ENCODE measurements at places on chromosomes 13 and 19.

- no peak for DNase-seq
Observed at GRCh38 chr13:50636007-50636704, 207.3 kb downstream of the DLEU7 start.

GRCh38 chr13:60402022-60402421 is 5.0 kb downstream of the TDRD3 start:
- DNase-seq: peak; percentile 22

DNA sequence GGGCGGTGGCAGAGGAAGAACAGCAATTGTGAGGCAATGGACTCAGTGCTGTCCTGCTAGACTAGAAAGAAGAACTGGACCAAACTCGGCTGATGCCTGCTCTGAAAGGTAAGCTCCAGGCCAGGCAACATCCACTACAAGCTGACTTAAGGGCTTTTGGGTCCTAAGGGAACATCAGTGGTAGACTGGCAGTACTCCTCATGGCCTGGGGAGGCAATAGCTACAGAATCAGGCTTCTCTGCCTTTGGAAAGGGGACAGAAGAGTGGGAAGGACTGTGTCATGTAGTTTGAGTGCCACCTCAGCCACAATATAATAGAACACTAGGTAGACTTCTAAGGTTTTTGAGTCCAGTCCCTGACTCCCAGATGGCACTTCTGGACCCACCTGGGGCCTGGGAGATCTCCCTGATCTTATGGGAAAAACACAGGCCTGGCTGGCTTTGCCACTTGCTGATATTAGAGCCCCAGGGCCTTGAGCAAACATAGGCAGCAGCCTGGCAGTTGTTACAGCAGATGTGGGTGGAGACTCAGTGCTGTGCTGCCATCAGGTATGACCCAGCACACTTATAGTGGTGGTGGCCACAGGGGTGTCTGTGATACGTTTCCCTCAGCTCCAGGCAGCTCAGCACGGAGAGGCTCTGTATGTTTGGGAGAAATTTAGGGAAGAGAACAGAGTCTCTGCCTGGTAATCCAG is 9.2 kb upstream of the CLC start:
- peak; percentile 29 for DNase-seq

- DNase-seq: no peak
Observed at GRCh38 chr19:31290931-31291590, 58.2 kb downstream of the TSHZ3 start.

DNA sequence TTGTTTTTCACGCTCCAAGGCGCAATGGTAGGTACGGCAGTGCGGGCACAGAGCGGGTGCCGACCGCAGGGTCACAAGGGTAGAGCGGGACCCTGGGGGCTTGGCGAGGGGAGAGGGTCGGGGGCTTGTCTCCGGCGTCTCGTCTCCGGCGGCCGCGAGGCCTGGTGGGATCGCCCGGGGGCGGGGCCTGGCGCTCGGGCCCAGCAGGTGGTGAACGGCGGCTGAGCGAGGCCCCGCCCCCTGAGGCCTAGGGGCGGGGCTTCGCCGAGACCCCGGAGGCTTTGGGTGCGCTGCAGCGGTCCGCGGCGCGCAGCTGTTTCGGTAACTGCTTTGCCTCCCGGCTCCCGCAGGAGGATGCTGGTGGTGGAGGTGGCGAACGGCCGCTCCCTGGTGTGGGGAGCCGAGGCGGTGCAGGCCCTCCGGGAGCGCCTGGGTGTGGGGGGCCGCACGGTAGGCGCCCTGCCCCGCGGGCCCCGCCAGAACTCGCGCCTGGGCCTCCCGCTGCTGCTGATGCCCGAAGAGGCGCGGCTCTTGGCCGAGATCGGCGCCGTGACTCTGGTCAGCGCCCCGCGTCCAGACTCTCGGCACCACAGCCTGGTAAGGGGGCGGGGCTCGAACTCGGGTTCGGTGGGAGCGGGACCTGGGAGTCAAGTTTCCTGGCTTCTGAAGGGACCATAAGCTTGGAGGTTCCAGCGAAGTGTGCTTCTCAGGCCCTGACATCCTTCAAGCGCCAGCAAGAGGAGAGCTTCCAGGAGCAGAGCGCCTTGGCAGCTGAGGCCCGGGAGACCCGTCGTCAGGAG is at the start of gene TSEN34:
TSEN34 (plus strand) TSS at position 298 of the 800 bp plus-strand sequence; CDS start at position 355, 57 bp downstream.
- DNase-seq: peak; percentile 84

DNA sequence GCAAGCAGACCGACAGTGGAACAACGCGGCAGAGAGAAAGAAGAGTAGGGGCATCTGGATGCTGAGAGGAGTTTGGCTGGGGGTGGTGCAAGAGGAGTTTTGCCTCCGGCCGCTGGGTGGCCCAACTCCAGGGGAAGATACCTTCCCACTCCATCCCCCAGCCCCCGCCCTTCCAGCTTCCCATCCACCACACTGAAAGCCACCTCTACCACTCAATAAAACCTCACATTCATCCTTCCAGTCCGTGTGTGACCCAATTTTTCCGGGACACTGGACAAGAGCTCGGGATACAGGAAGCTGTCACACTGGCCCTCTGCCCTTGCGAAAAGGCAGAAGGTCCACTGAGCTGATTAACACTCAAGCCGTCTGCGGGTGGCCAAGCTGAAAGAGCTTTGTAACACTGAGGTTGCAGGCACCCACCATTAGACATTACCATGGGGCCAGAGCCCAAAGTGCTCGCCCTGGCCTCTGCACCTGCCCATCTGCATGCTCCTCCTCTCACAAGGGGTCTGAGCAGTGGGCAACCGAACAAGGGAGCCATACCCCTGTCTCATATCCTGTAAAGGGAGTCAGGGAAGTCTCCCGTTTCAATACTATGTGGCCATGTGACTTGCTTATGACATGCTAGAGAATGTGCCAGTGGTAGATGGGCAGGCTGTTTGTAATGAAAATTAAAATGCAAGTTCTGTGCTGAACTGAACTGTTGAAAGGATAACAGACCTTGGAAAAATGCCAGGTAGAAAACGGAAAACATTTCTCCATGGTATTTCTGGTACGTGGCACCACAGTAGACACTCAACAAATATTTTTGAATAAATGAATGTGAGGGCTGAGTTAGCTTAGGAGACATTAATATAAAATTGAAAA is 205.1 kb upstream of the STARD13 start:
- DNase-seq: no peak

DNA sequence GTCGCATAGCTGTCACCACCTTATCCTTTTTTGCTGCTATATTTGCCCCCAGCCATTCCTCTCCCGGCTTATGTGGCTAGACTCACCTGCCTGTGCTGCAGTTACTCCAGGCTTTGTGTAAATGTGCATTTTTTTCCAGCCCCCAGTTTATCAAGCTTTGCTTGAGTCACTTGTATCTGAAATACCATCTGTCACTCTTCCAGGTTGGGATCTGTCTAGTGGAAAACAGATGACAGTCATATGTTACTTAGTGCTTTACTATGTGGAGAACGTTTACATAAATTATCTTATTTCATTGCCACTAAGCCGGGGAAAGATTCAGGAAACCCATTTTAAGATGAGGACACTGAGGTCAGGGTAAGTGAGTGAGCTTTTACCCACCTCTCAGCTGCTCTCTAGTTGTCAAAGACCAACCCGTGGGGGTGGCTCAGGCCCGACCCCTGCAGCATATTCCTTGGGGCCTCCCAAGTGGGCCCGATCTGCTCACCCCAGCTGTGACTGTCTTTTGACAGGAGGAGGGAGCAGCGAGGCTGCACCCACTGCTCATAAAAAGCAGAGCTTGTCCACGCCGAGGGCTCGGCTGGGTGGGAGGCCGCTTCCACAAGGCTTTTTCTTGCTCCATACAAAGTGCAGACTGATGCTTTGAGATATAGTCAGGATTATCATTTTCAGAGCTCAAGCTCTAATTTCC is 7.2 kb downstream of the GJB2 start:
- no peak for DNase-seq

DNA sequence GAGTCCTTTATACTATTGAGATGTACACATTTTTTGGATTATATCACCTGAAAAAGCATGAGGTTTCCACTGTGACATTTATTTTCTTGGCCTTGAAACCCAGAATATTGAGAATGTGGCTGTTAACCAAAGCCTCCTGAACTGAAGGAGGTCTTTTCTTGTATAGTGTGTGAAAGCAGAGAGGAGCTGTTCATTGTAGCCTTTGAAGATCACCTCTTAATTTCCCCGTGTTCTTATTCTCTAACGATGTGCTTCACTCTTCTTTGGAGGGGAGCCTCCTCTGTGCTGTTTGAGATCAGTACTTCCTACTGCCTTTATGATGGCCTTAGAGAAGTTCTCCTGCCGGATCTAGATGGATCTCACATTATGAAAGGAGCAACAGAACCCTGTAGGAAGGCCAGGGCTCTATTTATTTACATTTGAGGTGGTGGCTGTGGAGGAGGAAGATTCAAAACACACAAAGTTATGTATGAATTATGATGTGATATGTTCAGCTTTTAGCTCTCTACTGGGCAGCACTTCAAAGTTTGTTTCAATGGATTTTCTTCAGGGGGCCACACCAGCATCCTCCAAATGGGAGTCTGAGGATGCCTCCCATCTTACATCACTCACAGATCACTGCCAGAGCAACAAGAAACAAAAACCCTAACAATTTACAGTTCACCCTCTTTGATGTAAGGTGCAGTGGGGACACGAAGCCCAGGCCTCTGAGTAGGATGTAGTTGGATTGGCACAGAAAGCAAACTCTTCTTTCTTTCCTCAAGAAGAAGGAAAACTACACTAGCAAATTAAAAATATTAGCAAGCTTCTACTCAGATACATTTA is 322.3 kb downstream of the DLEU7 start:
- no peak for DNase-seq

DNA sequence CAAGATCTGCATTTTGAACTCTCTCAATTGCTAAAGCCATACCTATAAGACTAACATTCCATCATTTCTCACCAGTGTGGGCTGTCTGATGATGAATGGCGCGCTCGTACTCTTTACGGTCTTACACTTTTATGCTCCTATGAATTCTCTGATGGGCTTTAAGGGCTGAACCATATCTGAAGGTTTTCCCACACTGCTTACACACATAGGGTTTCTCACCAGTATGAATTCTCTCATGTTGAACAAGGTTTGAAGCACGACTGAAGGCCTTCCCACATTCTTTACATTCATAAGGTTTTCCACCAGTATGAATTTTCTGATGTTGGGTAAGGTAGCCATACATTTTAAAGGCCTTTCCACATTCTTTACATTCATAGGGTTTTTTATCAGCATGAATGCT is 18.8 kb upstream of the ZNF607 start:
- DNase-seq: no peak

GRCh38 chr13:62014299-62014698 is 598.6 kb upstream of the PCDH20 start:
- DNase-seq: peak; percentile 34

GRCh38 chr19:616062-616700 is 17.2 kb downstream of the POLRMT start:
- no peak for DNase-seq

DNA sequence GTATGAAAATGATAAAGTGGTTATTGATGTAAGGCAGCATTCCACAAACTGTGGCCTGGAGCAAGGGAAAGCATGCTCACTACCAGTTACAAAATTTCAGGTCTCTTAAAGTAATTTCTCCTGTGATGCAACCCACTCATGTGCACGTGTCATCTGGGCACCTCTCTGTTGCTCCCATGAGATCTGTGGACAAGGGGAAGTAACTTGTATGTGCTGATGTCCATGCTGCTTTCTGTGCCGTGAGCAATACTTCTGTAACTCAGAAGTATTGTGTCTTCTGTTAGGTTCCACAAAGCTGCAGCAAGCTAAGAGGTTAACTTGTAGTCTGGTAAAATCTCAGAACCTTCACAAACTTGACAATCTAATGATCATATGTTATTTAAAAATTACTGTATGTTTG is 930.0 kb upstream of the SLITRK6 start:
- DNase-seq: no peak

DNA sequence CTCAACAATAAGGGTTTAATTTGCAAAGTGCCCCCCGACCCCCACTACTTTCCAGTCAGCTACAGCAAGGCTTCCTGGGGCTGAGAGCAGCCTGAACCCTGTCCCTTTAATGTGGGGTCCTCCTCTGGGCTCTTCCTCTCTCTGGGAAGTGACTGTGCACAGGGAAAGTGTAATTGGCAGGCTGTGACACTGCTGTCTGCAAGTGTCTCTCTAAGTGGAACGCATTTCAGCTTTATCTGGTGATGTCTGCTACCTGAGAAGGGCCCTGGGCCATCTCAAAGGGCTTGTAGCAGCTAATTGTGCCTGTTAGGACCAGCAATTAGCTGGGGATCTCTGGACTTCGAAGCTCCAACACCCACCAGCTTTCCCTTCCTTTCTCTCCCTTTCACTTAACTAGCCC is 406.6 kb downstream of the TSHZ3 start:
- no peak for DNase-seq

DNA sequence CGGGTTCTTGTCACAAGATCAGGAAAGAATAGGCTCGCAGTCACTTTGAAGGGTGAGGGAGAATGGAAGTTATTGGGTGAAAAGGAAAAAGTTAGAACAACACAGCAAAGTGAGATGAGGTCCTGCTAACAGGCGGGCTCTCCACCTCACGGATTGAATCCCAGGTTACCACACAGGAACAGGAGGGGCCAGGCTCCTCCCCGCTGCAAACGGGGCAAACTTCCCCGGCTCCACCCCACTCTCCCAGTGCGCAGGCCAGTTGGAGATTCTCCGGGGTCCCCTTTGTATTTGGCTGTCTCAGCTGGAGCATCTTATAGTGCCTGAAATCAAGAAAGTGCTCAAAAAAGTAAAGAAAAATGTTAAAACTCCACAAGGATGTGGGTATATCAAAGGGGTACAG is 78.3 kb upstream of the IPO5 start:
- DNase-seq: no peak

DNA sequence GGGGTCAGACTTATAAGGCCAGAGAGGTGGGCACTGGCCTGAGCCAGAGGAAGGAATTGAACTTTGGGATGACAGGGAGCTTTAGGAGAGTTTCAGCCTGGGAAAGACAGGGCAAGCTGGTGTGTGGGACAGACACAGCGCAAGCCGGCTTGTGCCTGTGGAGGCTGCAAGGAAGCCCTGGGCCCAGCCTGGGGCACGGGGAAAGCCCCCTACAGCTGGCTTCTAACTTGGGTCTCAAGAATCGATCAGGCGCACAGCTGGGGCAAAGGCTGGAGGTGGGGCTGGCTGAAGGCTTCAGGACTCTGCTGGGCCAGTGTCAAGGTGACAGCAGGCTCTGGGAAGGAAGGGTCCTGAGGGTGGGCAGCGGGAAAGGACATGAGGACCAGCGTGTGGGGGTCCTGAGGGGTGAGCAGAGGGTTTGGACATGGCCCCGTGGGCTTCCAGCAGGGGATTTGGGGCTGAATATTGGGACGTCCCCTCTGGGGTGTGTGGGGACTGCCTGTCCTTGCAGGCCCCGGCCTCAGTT is 3.0 kb downstream of the PTOV1 start:
- no peak for DNase-seq

- no peak for DNase-seq
Observed at GRCh38 chr13:50726164-50726563, 117.3 kb downstream of the DLEU7 start.

- DNase-seq: no peak
Observed at GRCh38 chr13:111917086-111917485, 149.9 kb upstream of the SOX1 start.

GRCh38 chr19:47657719-47658118 is 48.8 kb downstream of the BICRA start:
- no peak for DNase-seq
